NCI-H1694 (cell line): ENCODE measurements at places on chromosomes 11 and 22.

DNA sequence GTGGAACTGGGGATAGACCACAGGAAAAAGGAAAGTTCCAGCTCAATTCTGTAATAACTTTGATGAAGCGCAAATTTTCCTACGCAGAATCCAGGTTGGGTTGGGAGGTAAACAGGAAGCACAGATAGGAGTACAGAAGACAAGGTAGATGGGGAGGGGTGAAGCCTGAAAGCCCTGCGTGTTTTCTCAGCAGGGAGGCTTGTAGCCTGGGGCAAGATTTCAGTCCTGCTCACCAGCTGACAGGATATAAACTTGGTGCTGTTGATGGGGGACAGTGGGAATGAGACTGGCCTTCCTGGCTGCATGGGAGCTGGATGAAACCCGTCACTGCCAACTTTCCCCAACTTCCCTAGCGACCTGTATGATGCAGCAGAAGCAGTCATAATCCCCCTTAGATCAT lies 114.9 kb downstream of the ARHGAP32 start:
- DNase-seq, result no peak

GRCh38 chr11:118415062-118415738 lies 13.8 kb downstream of the ATP5MG start:
- DNase-seq, result no peak

DNA sequence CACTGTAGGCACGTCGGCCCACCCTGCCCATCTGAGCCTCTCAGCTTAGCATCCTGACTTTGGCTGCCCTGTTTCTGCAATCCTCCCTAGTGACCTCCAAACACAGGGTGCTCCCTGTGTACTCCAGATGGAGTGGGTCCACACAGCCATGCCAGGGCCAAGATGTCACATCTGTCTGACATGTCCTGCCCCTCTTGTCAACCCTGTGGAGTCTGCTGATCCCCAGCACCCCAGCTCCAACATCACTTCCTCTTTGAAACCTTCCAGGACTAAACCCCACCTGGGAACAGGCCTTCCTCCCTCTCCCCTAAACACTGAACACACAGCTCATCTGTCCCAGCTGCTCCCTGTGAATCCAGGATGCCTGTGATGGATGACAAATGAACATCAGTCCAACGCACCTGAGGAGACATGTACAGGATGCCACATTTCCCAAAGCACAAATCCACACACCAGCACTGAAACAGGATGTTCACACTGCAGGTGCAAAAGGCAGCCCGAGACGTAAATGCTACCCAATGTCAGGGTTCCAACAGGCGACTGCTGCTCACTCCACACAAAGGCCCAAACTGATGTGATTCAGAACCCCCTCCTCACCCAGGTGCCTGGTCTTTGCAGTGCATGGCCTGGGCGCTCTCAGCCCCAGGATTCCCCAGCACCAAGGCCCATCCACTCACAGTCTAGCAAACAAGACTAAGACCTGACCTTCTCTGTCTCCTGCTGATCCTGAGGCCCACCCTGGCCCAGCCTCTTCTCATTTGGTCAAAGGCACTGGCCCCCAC lies 2.0 kb upstream of the TSSK2 start:
- DNase-seq, result no peak

GRCh38 chr22:24170188-24170587 lies 11.1 kb upstream of the SUSD2 start:
- no peak for DNase-seq

DNA sequence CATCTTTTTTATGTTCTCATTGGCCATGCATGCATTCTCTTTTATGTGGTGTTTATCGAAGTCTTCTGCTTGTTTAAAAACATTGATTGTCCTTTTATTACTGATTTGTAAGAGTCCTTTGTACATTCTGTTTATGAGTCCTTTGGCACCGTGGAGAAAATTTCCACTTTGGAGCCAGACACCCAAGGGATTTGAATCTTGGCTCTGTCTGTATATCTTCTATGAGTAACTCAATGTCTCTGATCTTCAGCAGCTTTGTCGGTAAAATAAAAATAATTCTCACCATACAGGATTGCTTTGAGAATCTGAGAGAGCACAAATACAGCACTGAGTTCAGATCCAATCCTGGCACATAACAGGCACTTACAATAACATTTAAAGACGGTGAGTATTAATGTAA lies 12.8 kb upstream of the SORL1 start:
- no peak for DNase-seq

- no peak for DNase-seq
Observed at GRCh38 chr22:22099194-22099486, 116.6 kb upstream of the TOP3B start.
